ENCODE measurements at places on chromosomes 16 and 17.
A peak's percentile ranks its signal among the peaks of the same experiment; 100 is the strongest.

GRCh38 chr16:79426663-79427062 is 173.9 kb downstream of the MAF start:
- DNase-seq = no peak

GRCh38 chr17:37802061-37802595 is 57.3 kb upstream of the HNF1B start:
- DNase-seq = no peak

- no peak for DNase-seq
Observed at GRCh38 chr16:84367750-84368307, 509 bp upstream of the ATP2C2 start.

- DNase-seq = no peak
Observed at GRCh38 chr17:4725646-4726310, 5.5 kb upstream of the MED11 start.

DNA sequence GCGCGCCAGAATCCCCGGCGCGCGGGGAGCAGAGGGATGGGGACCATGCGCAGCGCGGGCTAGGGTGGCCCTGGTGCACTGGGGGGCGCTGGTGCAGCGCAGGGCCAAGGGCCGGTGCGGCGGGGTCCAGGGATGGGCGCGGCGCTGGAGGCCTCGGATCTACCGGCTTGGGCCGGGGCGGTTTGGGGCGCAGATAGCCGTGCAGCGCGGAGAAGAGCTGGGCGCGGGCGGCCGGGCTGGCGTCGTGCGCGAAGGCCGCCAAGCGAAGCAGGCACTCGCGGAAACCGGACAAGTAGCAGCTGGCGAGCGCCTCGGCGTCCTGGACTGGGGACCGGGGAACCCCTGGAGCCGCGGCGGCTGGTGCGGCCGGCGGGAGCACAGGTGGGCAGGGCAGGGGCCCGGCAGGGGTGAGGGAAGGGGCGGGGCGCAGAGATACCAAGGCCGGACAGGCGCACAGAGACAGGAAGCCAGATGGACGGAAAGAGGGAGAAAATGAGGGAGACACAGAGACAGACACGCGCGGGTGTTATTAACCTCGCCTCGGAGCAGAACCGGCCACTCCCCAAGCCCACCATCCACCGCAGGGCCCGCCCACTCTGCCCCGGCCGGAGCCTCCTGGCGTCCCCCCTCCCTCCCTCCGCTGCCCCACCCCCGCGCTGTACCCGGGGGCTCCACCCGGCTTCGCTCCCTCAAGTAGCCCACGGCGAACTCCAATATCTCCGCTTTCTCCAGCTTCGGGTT is 2.1 kb downstream of the HES7 start:
- peak; percentile 78 for DNase-seq
